ENCODE measurements at places on chromosomes 4 and X. TPM values are rescaled to one million over a fixed set of nuclear protein-coding genes. Genes with fewer than 3 reads are reported as not detected.

- H3K27ac ChIP-seq = no peak overlapping the region
- no peak for DNase-seq
- H3K4me3 ChIP-seq = no peak overlapping the region
- no peaks in the 10 kb centered on the region for H3K27me3 ChIP-seq
Measured at GRCh38 chr4:47703956-47704355, 133.9 kb downstream of the CORIN start.

- DNase-seq = no peak
- H3K36me3 ChIP-seq = no peaks in the 10 kb centered on the region
- no peaks in the 10 kb centered on the region for H3K27me3 ChIP-seq
- no peak overlapping the region for H3K4me3 ChIP-seq
Measured at GRCh38 chr4:81577392-81577791, 105.7 kb upstream of the RASGEF1B start.

CXorf65 gene
- not detected for total RNA-seq

DNA sequence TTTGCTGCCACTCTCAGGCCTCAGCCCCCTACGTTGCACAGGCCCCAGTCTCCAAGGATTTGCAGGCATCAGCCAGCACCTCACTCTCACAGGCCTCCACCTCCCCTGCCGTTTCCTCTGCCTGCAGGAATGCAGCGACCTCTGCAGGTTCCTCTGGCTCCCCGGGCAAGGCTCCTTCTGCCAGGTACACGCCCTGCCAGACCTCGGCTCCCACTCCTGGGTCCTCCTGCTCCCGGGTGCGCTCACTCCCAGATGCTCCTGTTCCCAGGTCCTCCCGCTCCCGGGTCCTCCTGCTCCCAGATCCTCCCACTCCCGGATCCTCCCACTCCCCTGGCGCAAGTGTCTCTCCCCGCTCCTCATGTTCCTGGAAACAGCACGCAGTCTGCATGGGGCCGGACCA, 144.4 kb upstream of the RADX start:
- no peak overlapping the region for H3K27ac ChIP-seq
- no peaks in the 10 kb centered on the region for H3K4me1 ChIP-seq
- H3K36me3 ChIP-seq = no peaks in the 10 kb centered on the region
- H3K4me3 ChIP-seq = no peak overlapping the region

GRCh38 chr4:104128031-104128849, 366.5 kb downstream of the CXXC4 start:
- H3K27ac ChIP-seq = no peak overlapping the region
- no peak overlapping the region for H3K4me3 ChIP-seq
- H3K36me3 ChIP-seq = no peaks in the 10 kb centered on the region
- no peak for DNase-seq
- H3K4me1 ChIP-seq = no peaks in the 10 kb centered on the region

DNA sequence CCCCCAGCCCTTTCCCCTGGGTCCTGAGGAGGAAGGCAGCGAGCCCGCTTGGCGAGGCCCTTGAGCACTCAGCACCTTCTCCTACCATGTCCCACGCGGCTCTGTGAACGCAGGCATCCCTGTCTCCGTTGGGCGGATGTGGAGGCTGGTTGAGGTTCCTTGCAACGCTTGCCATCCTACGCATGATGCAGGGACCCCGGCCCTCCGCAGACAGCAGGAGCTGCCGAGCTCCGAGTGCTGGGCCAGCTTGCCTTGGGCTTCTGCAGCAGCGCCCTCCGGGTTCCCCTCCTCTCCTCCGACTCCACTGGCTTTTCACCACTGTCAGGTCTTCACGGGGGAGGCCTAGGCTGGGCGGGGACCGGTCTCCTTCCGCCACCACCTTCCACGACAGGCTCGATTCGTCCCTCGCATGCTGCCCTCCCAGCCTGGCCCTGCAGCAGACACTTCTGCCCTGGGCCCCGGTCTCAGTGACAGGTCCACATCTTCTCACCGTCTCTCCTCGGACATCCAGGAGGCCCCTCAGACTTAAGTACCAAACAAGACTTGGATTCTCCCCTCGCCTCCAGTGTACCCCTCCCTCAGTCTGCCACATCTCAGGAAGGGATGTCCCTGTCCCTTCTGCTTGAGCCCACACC, 67.6 kb upstream of the HGFAC start:
- DNase-seq = no peak
- H3K27me3 ChIP-seq = no peaks in the 10 kb centered on the region
- H3K4me3 ChIP-seq = no peak overlapping the region
- peaks cover 3% of the 10 kb centered on the region for H3K36me3 ChIP-seq
- no peak overlapping the region for H3K27ac ChIP-seq
- peaks cover 36% of the 10 kb centered on the region for H3K4me1 ChIP-seq

DNA sequence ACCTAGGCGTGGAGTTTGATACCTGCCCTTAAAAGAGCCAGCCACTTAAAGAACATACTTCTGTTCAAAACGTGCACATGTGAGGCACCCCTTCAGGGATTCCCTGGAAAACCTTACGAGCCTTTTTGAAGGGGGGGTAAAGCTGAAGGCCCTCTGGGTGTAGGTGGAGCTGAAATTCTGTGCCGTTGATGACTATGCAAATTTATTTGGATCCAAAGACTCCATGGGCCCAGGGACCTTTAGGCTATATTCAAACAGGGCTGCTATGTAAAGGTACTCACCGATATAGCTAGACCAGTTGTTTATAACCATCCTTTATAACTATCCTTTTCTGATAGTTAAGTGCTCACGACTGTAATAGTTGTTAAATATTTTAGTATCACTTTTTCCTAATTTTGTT, 40.3 kb upstream of the NFXL1 start:
- no peaks in the 10 kb centered on the region for H3K27me3 ChIP-seq
- no peak overlapping the region for H3K4me3 ChIP-seq
- H3K27ac ChIP-seq = no peak overlapping the region
- DNase-seq = no peak
- H3K4me1 ChIP-seq = no peaks in the 10 kb centered on the region
- no peaks in the 10 kb centered on the region for H3K36me3 ChIP-seq

- no peaks in the 10 kb centered on the region for H3K27me3 ChIP-seq
- H3K36me3 ChIP-seq = no peaks in the 10 kb centered on the region
- DNase-seq = no peak
- no peak overlapping the region for H3K4me3 ChIP-seq
- H3K27ac ChIP-seq = no peak overlapping the region
Measured at GRCh38 chr4:45102716-45103115, 376.4 kb upstream of the GNPDA2 start.

DNA sequence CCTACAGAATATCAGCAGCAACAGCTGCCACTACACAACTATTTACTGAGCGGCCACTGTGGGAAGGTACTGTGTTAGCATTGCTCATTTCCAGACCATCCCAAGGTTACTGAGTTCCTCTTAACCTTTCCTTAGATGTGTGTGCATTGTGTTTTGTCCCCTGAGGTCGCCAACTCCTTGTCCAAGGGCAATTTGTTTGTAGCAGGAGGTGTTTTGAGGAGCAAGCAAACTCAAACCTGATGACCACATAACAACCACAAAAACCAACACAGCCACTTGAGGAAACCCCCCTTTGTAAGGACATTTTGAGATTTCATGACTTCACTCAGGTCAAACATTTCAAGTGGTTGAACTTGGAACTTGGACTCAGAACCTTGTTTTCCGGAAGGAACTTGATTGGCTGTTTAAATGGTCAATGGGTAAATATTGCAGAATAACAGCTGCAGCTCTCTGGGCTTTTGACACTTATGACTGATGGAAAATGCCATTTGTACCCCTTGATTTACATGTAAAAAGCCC, 122.3 kb downstream of the MID1IP1 start:
- no peak for DNase-seq
- no peaks in the 10 kb centered on the region for H3K36me3 ChIP-seq
- H3K27ac ChIP-seq = no peak overlapping the region
- no peaks in the 10 kb centered on the region for H3K4me1 ChIP-seq
- H3K27me3 ChIP-seq = no peaks in the 10 kb centered on the region

GRCh38 chrX:11893933-11894710, 136.1 kb downstream of the MSL3 start:
- no peak overlapping the region for H3K4me3 ChIP-seq
- H3K27ac ChIP-seq = no peak overlapping the region
- H3K27me3 ChIP-seq = no peaks in the 10 kb centered on the region
- no peaks in the 10 kb centered on the region for H3K36me3 ChIP-seq
- no peaks in the 10 kb centered on the region for H3K4me1 ChIP-seq

DNA sequence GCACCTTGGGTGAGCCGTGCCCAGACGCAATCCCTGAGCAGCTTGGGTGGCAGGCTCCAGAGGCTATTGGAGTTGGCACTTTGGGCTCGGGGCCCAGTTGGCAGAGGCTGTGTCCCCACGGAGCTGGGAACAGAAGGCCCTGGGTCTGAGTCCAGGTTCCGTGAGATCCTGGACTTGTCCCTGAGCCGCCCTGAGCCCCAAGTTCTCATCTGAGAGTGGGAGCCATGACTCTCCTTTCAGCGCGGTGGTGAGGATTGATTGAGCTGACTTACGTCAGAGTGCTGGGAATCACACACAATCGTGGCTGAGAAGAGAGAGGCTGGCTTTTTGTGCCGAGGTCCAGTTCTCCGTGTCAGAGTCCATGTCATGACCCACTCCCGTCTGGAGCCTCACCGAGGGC, 98.0 kb downstream of the PSAPL1 start:
- no peak overlapping the region for H3K27ac ChIP-seq
- no peak for DNase-seq
- H3K4me1 ChIP-seq = no peaks in the 10 kb centered on the region
- H3K36me3 ChIP-seq = no peaks in the 10 kb centered on the region
- no peaks in the 10 kb centered on the region for H3K27me3 ChIP-seq

- H3K4me3 ChIP-seq = no peak overlapping the region
- no peak overlapping the region for H3K27ac ChIP-seq
- H3K4me1 ChIP-seq = no peaks in the 10 kb centered on the region
- no peak for DNase-seq
- no peaks in the 10 kb centered on the region for H3K27me3 ChIP-seq
- no peaks in the 10 kb centered on the region for H3K36me3 ChIP-seq
Measured at GRCh38 chr4:60134099-60134498, 1066.0 kb upstream of the ADGRL3 start.

- no peaks in the 10 kb centered on the region for H3K36me3 ChIP-seq
- DNase-seq = no peak
- no peak overlapping the region for H3K27ac ChIP-seq
- H3K4me1 ChIP-seq = no peaks in the 10 kb centered on the region
- no peak overlapping the region for H3K4me3 ChIP-seq
Measured at GRCh38 chr4:48008021-48008596, 8.4 kb downstream of the CNGA1 start.

DNA sequence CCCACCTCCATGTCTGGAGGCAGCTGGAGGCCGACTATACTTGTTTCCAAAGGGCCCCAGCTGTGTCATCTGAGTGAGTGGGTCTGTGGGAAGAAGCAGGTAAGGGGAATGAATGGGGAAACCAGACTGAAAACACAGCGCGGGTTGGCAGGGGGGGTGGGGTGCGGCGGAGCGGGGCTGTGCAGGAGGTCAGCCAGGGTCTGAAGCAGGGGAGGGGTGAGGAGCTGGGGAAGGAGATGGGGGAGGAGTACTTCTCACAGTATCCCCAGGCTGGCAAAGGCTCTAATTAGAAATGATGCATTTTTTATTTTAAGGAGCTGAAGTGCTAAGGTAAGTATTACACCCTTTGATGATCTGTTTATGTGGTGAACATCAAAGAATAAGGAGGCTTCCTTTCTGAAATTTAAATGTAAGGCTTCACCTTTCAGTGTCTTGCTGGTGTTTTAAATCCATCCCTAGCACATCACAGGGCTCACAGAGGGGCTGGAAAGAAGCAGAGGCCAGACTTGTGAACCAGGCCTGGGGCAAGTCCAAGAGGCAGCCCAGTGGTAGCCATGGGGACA, 37.5 kb downstream of the SMIM20 start:
- no peak for DNase-seq
- H3K27ac ChIP-seq = no peak overlapping the region
- no peak overlapping the region for H3K4me3 ChIP-seq
- peaks cover 33% of the 10 kb centered on the region for H3K27me3 ChIP-seq
- H3K4me1 ChIP-seq = no peaks in the 10 kb centered on the region

DNA sequence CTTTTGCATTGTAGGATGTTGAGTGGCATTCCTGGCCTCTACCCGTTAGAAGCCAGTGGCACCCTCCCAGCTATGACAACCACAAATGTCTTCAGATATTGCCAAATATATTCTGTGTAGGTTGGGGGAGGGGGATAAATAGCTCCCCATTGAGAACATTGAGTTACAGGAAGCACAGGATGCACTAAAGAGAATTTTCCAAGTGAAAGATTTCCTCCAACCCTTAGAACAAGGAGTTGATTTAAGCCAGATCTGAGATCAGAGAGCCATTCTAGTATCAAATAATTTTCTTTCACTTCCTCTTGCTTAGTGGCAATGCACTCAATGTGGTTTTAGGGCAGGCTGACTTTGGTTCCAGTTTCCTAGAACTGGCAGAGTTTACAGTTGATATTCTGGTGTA, 436.6 kb downstream of the C4orf33 start:
- no peak overlapping the region for H3K27ac ChIP-seq
- no peaks in the 10 kb centered on the region for H3K27me3 ChIP-seq
- no peak for DNase-seq

DDX53 gene
- not detected for total RNA-seq

GRCh38 chrX:25043192-25043591, 27.4 kb upstream of the ARX start:
- H3K27ac ChIP-seq = no peak overlapping the region
- H3K27me3 ChIP-seq = no peaks in the 10 kb centered on the region
- no peaks in the 10 kb centered on the region for H3K4me1 ChIP-seq
- H3K36me3 ChIP-seq = no peaks in the 10 kb centered on the region

CLDN2 gene
- total RNA-seq = not detected

DNA sequence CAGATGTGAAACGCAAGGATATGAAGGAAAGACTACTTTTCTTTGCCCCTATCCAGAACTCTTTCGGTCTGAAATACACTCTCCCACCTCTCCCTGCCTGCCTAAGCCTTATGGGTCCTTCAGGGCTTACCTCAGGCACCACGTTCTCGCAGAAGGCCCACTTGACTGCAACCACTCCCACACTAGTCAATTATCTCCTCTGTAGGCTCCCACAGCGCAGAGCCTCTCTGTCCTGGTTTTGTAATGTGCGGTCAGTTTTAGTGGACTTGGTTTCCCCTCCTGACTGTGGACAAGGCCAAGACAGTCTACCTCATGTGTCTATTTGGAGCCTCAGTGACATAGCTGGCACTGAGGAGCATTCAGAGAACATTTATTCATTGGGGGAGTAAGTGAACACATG, 11.1 kb downstream of the CNGA2 start:
- H3K27ac ChIP-seq = no peak overlapping the region
- H3K4me3 ChIP-seq = no peak overlapping the region
- no peaks in the 10 kb centered on the region for H3K27me3 ChIP-seq
- no peaks in the 10 kb centered on the region for H3K36me3 ChIP-seq
- H3K4me1 ChIP-seq = no peaks in the 10 kb centered on the region

Data from heart right ventricle (tissue), 16 donors.